GM23338 (cell line): ENCODE measurements at places on chromosomes 7 and 10. TPM values are rescaled to one million over a fixed set of nuclear protein-coding genes. Genes with fewer than 3 reads are reported as not detected.

- no peak for DNase-seq
Measured at GRCh38 chr10:10313149-10313835, 704.4 kb upstream of the CELF2 start.

- no peak for DNase-seq
Measured at GRCh38 chr10:132572545-132572937, 35.0 kb downstream of the INPP5A start.

RBP3 gene
- not detected in 2 replicates for total RNA-seq

- no peak for DNase-seq
Measured at GRCh38 chr7:102415685-102416225, 17.6 kb upstream of the ORAI2 start.
